NCI-H1417 (cell line): ENCODE measurements at places on chromosomes 5 and 9.

- DNase-seq, result no peak
Measured at GRCh38 chr9:88776717-88777497, 214.4 kb upstream of the S1PR3 start.

DNA sequence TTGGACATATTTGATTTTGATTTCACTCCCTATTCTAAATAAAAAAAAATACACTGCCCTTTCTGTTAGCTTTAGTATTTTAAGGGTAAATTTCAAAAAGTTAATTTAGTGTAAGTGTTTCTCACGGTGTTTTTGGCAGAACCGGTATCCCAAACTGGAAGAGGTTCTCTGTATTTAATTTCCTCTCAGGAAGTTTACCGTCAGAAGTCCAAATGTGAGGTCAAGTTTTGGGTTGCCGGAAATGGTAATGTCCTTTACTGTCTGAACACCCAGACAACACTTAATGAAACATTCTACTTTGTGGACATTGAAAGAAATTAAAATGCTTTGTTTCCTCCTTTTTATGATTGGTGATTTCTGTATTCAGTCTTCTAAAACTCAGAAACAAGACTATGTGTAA, 148.7 kb upstream of the CDKN2B start:
- no peak for DNase-seq

GRCh38 chr9:126703002-126703865, 89.5 kb downstream of the LMX1B start:
- no peak for DNase-seq

GRCh38 chr5:174623433-174624019, 100.9 kb upstream of the MSX2 start:
- DNase-seq, result no peak

DNA sequence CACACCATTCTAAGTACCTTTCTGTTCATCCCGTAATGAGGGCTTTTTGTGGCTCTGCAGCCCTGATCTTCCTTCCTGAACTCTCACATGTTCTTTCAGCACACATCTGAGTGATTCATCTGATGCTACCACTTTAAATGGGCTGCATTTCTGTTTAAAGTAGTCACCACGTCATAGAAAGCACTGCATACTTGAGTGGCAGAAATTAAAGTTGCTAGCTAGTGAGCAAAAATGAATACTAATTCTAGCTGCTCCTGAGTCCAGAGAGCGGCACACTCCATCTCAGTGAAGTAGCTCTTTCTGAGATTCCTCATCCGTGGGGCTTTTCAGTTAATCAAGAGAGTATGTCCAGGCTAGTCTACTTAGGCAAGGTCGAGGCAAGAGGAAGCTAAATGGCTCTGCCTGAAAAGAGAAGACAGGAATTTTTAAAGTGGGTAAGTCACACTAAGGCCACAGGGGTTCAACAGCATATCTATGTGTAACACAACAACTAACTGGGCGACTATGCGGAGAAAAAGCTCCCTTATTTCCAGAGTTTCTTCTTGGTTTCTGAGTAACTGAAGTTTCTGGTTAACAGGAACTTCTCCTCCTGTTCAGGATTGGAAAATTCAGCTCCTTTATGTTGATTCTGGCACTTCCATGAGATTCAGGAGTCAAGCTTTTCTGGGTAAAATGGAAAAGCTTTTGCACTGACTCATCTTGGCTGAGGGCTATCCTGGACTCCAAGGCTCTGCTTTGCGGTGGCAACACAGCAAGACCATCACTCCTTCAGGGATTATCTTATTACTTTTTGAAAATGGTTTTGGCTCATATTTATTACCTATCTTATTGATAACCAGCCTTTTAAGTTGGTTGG, 109.5 kb downstream of the TAF11L14 start:
- DNase-seq, result no peak

- DNase-seq, result no peak
Measured at GRCh38 chr5:123441408-123441807, 18.2 kb upstream of the CEP120 start.

DNA sequence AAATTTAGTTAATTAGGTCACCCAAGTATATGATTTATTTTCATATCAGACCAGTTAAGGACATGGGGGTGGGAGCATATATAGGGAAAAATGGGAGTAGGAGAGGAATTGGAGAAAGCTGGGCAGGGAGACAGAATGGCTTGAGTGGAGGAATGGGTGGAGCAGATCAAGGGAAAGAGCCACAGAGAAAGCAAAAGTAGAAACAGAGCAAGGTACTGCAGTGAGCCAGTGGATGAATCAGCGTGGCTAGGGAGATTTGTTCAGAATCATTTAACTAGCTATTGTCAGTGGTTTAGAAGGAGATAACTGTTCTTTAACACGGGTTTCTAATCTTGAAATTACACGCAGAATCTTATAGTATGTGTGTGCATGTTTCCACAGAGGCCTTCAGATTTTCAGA, 37.4 kb downstream of the SNX24 start:
- DNase-seq, result no peak

DNA sequence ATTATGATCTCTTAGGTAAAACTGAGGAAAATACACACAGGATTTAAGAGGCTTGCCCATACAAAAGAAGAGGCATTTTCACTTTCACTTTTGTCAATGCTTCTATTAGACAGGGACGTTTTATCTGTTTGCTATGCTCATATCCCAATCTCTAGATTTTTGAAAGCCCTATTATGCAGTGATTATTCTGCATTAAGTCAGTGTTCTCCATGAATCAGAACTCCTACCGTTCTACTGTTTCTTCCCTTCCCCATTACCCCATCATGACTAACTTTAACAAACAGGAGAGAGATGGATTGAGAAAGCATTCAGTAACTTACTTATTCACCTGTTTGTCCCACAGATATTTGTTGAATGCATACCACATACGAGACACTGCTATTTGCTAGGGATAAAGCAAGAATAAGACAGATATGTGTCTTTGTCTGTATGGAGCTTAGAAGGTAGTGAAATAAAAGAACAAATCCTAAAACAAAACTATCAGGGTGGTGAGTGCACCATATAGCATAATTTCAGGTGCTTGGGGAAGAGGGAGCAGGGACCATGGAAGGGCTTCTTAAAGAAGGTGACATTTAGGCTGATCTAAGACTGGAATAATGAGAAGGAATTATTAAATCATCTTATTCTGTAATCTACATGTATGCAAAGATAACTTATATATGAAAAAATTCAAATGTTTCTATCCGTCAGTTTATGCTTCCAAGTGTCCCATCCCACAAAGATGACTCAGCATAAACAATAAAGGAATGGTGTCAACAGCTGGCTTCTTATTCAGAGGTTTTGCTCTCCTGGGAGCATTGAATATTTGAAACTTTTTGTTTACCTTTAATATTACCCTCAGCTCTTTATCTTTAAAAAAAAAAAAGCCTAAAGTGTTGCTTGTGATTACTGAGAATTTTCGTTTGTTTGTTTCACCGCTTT, 328.1 kb downstream of the HINT1 start:
- DNase-seq, result no peak

DNA sequence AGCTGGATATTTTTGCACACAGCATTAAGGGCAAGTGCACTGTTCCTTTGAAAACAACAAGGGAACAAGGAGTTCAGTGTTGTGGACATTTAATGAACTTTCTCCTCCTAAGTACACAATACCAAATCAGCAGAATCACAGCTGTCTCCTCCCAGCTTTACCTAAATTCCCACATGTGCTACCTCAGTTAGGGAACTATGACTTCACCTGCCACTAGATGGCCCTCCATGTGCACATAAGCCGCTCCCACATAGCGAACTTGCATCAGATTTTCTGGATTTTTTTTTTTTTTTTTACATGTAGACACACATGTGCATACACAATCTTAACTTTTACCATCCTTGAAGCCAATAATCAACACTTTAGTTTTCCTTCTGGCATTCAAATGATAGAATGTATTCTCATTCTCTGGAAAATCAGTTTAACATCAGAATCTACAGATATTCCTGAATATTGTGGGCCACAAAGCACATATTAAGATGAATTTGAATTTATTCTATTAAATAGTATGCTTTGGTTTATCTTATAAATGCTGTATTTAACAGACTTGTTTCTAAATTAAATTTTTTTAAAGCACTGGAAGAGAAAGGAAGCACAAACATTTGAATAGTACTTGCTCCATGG, 123.6 kb downstream of the PALM2AKAP2 start:
- peak; percentile 55 for DNase-seq

DNA sequence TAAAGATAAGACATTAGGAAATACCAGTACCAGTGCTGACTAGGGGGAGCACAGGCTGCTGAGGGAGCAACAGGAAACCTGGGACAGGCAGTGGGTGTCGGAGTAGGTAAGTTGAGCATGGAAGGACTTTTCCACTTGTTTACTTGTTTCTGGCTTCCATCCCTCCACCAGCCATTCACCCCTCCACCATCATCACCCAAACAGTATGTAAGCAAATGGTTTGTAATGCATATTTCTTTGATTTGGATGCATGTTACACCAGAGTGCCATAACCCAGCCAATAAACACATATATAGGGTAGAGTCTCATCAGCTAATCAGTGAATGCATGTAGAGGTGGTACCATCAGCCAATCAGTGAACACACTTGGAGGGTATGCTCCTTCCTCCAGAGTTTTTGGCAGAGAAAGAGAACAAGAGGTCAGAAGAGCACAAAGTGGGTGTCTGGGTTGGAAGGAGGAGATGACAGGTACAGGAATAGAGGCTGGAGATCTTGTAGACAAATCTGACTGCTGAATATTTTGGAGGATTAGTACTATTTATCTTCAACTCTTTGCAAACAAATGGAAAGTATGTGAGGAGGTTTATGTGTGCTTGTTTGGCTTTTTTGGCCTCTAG, 37.7 kb upstream of the PDE8B start:
- no peak for DNase-seq

DNA sequence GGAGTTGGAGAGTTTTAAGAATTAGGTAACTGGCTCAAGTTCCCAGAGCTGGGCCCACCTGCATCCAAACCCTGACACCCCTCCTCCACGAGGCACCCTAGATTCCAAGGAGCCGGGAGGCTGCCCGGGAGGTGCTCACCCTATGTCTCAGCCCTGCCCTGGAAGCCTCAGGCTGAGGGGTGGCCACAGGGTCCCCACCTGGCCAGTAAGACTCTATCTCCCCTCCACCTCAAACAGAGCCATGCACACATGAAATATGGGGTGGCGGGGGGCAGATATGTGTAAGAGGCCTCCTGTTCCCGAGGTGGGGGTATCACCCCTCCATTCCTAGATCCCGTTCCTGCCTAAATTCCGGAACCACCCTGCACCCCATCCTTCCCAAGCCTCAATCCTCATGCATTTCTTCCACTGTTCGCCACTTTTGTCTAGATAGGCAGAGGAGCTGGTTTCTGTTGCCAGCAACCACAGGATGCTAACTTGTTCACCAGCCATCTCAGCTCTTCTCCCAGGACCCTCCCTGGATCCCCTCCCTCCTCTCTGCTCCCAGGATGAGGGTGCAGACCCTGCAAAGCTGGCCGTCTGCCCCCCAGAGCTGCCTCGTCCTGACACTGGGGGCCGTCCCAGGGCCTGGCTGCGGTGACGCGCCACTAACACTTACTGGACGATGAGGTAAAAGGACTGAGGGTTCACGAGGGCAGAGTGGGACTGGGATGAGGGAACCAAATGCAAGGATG, 44.1 kb downstream of the COL23A1 start:
- DNase-seq, result no peak

DNA sequence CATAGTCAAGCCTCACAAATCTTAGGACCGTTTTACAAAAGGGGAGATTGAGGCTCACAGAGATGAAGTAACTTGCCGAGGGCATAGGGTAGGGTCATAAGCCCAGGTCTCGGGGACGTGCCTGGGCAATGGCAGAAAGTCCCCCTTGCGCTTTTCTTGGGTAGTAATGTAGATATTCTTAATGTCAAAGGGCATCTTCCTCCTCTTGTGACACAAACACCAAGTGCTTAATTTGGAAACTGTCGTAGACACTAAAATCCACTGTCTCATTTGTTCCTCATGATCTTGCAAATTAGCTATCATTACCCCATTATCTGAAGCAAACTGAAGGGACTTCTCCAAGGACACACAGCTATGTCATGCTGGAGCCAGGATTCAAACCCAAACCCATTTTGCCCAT, 180.8 kb downstream of the GAS1 start:
- no peak for DNase-seq

DNA sequence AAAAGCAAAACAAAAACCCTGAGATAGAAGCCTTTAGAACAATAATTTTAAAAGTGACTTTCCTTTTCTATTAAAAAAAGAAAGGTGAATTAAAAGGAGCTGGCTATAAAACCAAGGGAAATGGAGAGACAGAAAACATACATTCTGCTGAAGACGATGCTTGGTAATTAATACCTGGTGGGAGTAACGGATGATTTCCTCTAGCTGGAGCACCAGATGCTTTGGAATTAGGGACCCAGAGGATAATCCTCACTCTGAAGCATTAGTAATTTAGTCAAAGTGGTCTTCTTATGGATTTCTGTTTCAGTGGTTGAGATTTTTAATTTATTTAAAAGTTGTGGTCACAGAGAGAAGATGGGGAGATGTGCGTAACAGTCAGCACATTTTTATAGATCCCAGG, 982.5 kb downstream of the TLE4 start:
- no peak for DNase-seq

- no peak for DNase-seq
Measured at GRCh38 chr5:144352330-144352729, 181.7 kb downstream of the KCTD16 start.

DNA sequence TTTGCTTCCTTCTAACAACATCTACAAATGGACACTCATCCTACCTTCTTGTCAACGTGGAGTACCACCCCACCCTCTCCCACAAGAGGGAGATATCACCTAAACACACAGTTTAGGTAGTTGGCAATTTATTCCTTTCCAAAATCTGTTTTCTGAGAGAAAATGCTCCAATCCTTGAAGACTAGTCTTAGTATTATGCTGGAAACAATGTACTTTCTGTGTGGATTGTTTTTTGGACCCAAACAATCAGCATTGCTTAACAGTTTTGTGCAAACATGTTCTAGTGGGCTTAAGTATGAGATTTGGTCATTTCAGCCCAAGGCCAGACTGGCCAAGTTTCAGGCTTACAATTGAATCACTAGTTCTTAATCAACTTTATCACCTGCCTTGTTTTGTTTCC, 359.1 kb downstream of the ARHGEF28 start:
- peak; percentile 48 for DNase-seq
